Activated CD4-positive, alpha-beta memory T cell treated with anti-CD3 and anti-CD28 coated beads, Interleukin-2, amount 10 ng/mL, durations not matched to agents 7 days and 5 days (primary cell): ENCODE measurements at places on chromosomes 2 and 18. TPM values are rescaled to one million over a fixed set of nuclear protein-coding genes. Genes with fewer than 3 reads are reported as not detected.

CARF gene
- total RNA-seq = 12.3 TPM

TCF7L1 gene
- not detected for total RNA-seq

ABCG5 gene
- total RNA-seq = not detected

DSG4 gene
- not detected for total RNA-seq

PDCD1 gene
- 17.2 TPM for total RNA-seq

HOXD13 gene
- not detected for total RNA-seq

KLHL30 gene
- total RNA-seq = not detected

ALS2 gene
- 13.3 TPM for total RNA-seq

TMEFF2 gene
- not detected for total RNA-seq

QPCT gene
- not detected for total RNA-seq

TDRD15 gene
- not detected for total RNA-seq

LYG2 gene
- total RNA-seq = not detected

HNMT gene
- not detected for total RNA-seq

CPS1 gene
- total RNA-seq = 0.86 TPM

KIAA2012 gene
- not detected for total RNA-seq

FAM124B gene
- total RNA-seq = 1.2 TPM

ANTXR1 gene
- total RNA-seq = not detected

SULT1C2 gene
- not detected for total RNA-seq

GALNT14 gene
- not detected for total RNA-seq

SLC9A4 gene
- total RNA-seq = 0.10 TPM

CRYGC gene
- total RNA-seq = not detected

UGT1A6 gene
- not detected for total RNA-seq

SALL3 gene
- total RNA-seq = not detected

INHBB gene
- not detected for total RNA-seq

ZNF396 gene
- total RNA-seq = 0.95 TPM

RAD51AP2 gene
- not detected for total RNA-seq

NYAP2 gene
- not detected for total RNA-seq

CAPN14 gene
- total RNA-seq = 0.35 TPM

POU3F3 gene
- total RNA-seq = not detected

RASGRP3 gene
- total RNA-seq = 8.4 TPM

DSG2 gene
- total RNA-seq = 0.10 TPM
